ENCODE measurements at places on chromosomes 1 and 21.

DNA sequence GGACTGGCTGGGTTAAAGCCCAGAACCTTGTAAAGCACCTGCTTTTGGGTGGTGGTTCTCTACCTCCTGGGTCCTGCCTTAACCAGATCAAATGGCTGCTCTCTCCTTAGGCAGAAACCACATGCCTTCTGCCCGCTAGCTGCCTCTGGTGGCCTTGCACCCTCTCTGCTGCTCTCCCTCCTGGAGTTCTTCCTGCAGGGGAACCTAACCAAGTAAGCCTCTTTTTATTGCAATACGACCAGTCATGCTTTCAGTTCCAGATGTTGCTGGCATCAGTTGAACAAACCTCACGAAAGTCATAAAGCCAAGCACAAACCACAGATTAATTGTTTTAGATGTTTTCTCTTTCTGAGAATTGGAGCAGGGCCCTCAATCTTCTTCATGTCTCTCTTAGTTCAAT lies 118.9 kb downstream of the GDAP2 start:
- DNase-seq: no peak

DNA sequence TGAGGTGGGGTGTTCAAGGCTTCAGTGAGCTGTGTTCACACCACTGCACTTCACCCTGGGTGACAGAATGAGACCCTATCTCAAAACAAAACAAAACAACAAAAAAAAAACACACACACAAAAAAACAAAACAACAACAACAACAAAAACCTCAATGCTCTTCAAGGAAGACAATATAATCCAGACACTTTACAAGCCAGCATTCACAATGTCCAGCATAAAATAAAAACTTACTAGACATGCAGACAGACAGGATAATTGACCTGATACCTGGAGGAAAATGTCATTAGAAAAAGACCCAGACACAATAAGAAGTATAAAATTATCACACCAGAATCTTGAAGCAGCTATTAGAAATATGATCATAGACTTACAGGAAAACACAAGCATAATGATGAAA lies 39.0 kb upstream of the BACE2 start:
- DNase-seq: no peak

DNA sequence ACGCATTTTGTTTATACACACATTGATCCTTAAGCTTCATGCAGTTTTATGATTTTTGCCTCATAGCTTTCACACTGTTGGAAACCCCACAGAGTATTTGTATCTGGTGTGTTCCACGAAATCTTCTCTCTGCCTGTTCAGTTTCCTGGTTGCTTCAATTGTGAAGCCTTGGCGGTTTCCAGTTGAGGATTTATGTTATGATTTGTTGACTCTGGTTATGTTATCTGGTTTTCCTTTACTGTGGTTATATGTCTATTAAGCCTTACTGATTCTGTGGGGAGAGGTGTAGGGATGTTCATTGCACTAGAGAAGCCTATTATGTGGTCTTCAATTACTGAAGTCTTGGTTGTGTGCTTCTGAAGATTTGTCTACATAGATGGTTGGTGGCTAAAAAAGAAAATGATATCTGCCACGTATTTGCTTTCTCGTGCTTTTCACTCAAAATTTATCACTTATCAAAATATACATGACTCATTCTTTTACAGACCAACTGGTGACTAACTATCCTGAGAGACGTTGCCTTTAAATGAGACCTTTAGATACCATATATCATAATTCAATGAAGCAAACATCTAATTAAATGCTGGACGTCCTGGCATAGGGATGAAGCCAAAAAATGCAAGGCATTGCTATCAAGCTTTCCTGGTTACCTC lies 488.0 kb upstream of the B3GALT2 start:
- no peak for DNase-seq

DNA sequence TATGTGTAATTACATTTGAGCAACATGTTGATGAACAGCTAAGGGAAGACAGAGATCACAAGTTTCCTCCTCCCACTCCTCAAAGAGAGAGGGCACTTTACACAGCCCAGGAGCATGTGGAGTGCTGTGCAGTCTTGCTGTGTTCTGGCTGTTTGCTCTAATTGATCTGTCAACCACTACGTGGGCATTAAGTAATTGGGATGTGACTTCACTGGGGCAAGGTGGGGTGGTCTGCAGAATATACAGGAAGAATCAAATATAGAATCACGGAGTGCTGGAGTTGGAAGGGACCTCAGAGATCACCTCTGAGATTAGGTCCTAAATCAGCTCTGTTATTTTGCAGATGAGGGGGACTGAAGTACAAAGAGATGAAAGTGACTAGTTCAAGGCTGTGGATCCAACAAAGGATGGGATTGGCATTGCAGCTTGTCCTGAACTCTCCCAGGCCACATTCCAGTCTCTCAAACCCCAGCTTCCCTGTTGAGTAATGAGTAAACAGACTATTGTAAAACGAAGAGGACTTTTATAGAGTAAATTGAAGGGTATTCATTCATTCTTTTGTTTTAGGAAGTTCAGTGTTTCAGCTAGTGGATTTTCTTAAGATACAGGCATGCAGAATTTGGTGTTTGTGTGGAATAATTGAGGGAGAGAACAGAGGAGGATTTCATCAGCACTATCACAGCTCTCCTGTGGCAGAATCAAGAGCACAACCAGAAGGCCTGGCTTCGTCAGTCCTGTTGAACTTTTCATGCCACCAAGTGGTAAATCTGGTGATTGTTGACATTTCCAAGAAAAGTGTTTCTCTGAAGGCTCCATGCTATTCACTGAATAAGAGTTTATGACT lies 22.4 kb downstream of the NOS1AP start:
- no peak for DNase-seq

DNA sequence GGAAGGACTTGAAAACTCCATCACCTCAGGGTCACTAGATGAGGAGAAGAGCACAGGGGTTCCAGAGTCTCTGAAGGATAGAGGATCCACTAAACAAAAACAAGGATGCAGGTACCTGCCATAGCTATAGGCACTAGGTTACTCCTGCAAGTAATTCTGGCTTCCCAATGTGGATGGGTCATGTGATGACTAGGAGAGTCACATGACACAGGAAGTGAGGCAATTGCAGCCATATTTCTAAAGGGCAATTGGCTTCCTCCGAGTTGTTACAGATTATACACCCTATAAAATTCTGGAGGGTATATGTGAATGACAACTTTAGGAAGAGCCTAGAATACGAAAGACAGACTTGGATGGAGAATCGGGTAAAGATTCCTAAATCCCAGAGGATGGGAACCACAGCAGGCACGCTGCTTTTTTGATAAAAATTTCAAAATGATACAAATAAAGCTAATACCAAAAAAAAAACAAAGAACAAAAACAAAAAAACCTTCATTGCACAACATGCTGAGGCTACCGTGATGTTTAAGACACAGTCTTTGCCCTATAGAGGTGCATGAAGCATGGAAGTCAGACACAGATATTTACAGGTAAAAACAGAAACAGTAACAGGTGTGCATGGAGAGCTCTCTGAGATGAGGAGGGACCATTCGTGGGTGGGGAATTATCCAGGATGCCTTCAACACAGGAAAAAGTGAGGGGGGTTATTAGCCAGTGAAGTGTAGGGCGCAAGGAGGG lies 10.5 kb downstream of the MTX1 start:
- DNase-seq: no peak

DNA sequence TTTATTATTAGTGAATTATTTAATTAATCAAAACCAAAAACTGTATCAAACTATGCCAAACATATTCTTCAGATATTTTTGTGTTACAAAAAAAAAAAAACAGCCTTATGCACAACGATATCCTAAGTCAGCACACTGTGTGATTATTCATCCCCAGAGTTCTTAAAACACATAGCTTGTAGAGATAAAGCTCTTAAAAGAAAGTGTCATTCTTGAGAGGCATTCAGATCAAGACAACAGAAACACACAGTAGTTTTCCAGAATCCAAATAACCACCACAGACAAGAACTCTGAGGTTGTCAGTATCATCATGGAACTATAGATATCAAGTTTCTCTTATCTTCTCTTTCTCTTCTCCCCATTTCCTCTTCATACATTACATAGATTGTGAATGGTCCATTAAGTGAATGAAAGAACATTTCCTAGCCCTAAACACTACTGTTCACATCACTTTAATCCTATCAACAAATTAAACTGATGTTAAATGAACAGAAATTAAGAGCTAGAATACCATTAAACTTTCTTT lies 13.5 kb downstream of the ZZZ3 start:
- DNase-seq: no peak

GRCh38 chr1:203306089-203306964 lies 1.0 kb downstream of the BTG2 start:
- DNase-seq: peak; percentile 66

DNA sequence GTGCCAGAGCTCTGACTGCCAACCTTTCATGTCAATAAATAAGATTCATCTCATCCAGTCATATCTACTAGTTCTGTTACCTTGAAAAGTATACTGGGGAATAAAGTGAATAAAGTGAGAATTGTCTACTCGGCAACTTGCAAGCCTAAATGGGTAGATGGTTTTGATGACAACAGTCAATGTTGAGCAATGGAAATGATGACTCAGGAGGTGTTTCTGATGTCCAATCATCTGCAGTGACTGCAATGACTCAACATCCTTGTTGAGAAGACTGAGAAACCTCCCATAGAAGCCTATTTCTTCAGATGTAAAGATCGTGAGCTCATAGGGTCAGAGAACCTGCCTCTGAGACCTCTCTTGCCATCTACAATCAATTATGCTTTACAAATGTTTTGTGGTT lies 276.4 kb downstream of the SPATA17 start:
- no peak for DNase-seq

DNA sequence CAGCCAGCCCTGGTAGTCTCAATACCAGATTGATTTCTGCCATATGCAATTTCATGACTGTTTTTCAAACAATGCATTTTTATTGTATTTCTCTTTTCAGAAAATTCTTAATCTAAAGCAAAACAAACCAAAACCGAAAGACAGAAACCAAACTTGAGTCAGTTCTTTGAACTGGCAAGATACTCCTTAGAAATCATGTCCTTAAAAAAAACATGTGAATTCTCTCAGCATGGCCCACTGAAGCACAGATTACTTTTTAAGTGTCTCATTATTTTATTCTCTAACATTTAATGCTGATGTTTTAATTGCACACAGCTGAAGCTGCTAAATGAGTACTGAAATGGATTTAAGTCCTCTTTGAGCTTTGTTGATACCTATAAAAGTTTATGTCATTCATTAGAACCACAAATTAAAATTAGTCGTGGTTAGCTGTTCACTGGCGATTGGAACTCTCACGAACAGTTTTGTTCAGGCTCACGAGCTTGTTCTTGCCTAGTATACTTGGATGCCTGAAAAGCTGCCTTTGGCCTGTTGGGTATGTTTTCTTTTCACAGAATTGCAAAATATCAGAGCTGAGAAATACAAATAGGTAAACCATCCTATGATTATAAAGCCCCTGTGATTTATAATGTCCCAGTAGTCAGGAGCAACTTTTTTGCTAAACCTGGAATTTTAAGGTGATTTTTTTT lies 87.5 kb downstream of the CAMTA1 start:
- no peak for DNase-seq

DNA sequence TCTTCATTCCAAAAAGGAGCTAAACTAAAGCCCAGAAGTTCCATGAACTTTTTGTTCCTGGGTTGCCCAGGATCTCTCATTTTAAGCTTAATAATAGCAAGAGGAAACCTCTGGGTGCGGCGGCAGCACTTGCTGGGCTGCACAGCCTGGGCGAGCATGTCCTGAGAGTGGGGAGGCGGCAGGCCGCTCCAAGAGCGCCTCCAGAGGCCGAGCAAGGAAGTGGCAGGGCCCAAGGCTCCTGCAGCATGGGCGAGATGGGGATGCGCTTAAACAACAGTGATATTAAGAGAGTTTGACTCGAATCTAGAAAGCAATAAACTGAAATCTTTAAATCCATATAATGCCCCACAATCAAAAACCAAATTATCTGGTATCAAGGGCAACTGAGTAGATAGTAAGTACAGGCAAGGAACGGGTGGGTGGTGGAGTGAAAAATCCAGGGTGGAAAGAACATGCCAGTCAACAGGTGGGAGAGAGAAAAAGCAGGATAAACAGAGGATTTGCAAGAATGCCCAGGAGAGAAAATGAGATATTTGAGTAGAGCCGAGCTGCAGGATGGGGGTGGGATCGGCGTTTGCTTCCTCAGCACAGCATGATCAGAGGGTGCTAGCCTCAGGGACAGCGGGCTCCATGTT lies 14.1 kb upstream of the TNR start:
- no peak for DNase-seq

- no peak for DNase-seq
Measured at GRCh38 chr1:176315519-176316220, 108.6 kb upstream of the COP1 start.

DNA sequence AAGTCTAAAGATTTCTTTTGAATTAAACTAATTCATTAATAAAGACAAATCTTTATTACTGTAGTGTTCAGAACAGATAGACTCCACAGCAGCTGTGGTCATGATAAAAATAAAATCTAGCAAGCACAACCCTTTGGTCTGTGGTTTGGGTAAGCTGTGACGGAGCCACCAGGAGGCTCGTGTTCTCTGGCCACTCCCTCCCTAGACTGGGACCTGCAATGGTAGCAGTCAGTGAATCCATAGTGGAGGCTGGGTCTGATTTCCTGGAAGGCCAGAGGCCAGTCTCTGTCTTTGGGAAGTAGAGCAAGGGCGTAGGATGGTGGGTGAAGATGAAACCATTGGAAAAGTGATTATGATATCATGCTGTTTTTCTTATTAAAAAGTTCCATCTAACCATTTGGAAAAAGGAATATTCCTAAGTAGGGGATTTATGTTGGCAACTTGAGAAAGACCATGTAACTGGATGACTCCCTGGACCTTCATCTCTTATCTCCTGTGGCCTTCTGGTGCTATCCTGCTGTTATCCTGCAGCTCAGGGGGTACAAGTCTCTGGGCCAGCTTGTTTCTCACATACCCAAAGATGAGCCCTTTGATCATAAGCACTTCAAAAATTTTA lies 39.0 kb downstream of the TENT5C start:
- DNase-seq: peak; percentile 35

DNA sequence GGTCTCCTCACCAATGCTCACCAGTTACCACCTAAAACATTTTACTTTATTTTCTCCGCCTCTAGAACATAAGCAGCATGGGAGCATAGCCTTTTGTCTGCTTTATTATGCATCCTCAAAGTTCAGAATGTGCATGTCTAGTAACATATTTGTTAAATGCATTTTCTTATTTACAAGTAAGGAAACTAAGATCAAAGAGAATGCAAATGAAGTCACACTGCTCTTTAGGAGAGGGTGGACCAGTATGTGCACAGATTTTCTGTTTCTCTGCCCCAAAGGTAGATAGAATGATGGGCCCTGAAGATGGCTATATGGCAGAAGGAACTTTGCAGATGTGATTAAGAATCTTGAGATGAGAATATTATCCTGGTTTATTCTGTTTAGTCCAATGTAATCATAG lies 9.7 kb upstream of the WARS2 start:
- DNase-seq: no peak

GRCh38 chr21:26798856-26799751 lies 46.1 kb downstream of the ADAMTS1 start:
- no peak for DNase-seq

GRCh38 chr1:205440476-205441317 lies 15.1 kb downstream of the BLACAT1 start:
- peak; percentile 59 for DNase-seq

- no peak for DNase-seq
Measured at GRCh38 chr1:178341261-178341956, 155.4 kb downstream of the CLEC20A start.
